ENCODE measurements at places on chromosomes 6 and 20. TPM values are rescaled to one million over a fixed set of nuclear protein-coding genes. Genes with fewer than 3 reads are reported as not detected.

ANGPT4 gene
- total RNA-seq: not detected

XKR7 gene
- 9.8 TPM for total RNA-seq

LIME1 gene
- 4.9 TPM for total RNA-seq

SIRPB1 gene
- 0.41 TPM for total RNA-seq

PRICKLE4 gene
- 0.41 TPM for total RNA-seq

Data from frontal cortex (tissue), 4 donors.